ENCODE measurements at places on chromosomes 6 and 20.
A peak's percentile ranks its signal among the peaks of the same experiment; 100 is the strongest.

- no peak for DNase-seq
Measured at GRCh38 chr6:163019926-163020325, 292.2 kb downstream of the PACRG start.

- DNase-seq, result peak; percentile 30
Measured at GRCh38 chr20:40806929-40807820, 118.1 kb upstream of the MAFB start.

GRCh38 chr6:113588646-113589045, 268.5 kb upstream of the MARCKS start:
- DNase-seq, result no peak

DNA sequence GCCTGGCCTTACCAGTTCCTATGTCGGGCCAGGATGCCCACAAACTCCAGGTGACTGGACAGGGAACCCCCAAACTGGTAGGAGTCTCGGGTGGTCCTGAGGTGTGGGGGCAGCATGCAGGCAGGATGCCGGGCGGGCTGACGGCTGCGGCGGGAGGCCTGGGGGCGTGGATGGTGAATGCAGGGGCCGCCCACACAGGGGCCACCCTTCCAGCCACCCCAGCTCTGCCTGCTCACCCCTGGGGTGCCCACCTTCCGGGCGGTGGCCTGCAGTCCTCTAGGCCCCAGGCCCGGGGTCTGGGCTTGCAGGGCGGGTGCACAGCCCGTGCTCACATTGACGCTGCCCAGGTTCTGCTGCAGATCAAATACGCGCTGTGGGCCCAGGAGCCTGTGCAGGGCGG, 8.4 kb downstream of the ADRM1 start:
- DNase-seq, result no peak

DNA sequence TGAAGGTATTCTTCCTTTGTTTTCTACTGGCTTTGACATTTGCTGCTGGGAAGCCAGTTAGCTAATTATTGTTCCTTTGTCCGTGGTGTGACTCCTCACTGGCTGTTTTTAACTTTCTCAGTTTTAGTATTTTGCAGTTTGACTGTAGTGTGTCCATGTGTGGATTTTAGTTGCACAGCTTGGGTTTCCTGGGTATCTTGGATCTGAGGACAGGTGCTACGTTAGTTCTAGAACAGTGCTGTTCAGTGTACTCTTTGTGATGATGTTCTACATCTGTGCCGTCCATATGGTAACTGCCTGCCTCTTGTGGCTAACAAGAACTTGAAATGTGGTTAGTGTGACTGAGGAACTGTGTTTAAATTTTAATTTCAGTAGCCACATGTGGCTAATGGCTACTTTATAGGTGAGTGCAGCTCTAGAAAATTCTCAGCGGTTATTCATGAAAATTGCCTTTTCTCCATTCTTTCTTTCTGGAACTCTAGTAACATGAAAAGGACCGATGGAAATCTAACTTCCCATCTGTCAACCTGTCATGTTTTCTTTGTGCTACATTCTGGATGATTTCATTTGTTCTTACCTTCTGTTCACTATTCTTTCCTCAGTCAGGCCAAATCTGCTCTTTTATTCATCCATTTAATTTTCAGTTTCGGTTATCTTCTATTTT, 7.4 kb downstream of the SNX9 start:
- peak; percentile 46 for DNase-seq
